ENCODE measurements at places on chromosomes 7 and 10. TPM values are rescaled to one million over a fixed set of nuclear protein-coding genes. Genes with fewer than 3 reads are reported as not detected.

GRCh38 chr7:123682690-123683089 lies 27.0 kb downstream of the LMOD2 start:
- no peak for DNase-seq
- no peaks in the 10 kb centered on the region for H3K36me3 ChIP-seq
- no peak overlapping the region for H3K27ac ChIP-seq
- H3K27me3 ChIP-seq, result no peaks in the 10 kb centered on the region

Gene PSMC2
- 51.4 TPM for total RNA-seq

DNA sequence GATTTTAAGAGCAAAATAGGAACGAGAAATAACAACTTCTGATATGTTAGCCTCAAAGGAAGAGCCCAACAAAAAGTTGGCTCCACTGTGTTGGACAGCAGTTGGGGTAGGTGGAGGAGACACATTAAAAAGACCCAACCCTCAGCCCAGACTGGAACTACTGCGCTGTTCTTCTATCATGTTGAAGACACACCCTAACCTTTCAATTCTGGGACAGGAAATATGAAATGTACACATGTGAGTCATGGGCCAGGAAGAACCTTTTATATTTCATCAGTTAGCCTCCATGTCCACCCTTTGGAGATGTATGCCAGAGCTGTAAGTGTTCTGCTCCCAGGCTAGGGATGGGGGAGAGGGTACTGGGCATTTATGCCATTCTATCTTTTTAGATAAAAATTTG lies 22.1 kb downstream of the CLDN12 start:
- H3K27ac ChIP-seq, result no peak overlapping the region
- H3K4me3 ChIP-seq, result no peak overlapping the region
- H3K36me3 ChIP-seq, result no peaks in the 10 kb centered on the region

Gene ABCA13
- total RNA-seq, result under 0.01 TPM

Gene TMEM229A
- total RNA-seq, result 0.55 TPM

Gene GPR26
- total RNA-seq, result not detected

DNA sequence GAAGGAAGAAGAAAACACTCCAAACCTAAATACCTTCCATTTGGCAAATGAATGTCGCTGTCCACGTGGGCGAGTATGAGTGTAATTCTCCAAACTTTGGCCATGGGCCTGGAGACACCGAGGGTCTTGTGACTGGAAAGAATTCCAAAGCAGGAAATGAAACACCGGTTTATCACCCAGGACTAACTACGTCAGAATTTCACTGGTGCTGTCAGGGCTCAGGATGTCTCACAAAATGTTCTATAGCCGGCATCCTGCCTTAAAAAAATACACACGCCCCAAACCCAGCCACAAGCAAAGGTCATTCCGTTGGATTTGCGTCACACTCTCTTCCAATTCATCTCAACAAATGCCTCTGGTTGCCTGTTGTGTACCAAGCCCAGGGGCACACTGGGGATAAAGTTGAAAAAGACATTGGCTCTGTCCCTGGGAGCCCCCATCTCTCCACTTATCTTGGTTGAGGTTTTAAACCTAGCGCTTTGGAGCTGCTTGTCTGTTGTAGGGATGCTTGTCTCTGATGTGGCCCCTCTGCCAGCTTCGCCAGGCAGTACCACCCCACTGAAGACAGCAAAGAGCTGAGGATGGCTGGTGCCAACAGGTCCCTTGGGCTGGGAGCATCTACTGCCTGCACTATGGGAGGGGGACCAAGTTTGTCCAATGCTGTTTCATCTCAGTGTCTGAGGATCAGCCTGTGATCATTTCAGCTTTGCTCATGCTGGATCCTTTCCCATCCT lies 31.2 kb downstream of the GSTO2 start:
- no peaks in the 10 kb centered on the region for H3K36me3 ChIP-seq
- H3K27me3 ChIP-seq, result no peaks in the 10 kb centered on the region
- no peak overlapping the region for H3K4me3 ChIP-seq
- no peak for DNase-seq
- peak overlapping the region; percentile 78 for H3K27ac ChIP-seq

Data from transverse colon (tissue), 4 donors.